GM23338 (cell line): ENCODE measurements at places on chromosomes 3 and 15. TPM values are rescaled to one million over a fixed set of nuclear protein-coding genes. Genes with fewer than 3 reads are reported as not detected.

- no peak overlapping the region for H3K4me3 ChIP-seq
- no peaks in the 10 kb centered on the region for H3K27me3 ChIP-seq
- H3K27ac ChIP-seq, result no peak overlapping the region
- H3K36me3 ChIP-seq, result no peaks in the 10 kb centered on the region
- peak; percentile 66 for DNase-seq
- no peaks in the 10 kb centered on the region for H3K4me1 ChIP-seq
Observed at GRCh38 chr15:65033659-65034269, 4.3 kb upstream of the MTFMT start.

LDHAL6B gene
- not detected in 2 replicates for total RNA-seq

PP2D1 gene
- not detected in 2 replicates for total RNA-seq

DGKG gene
- total RNA-seq, result 0.14 TPM in 1 of 2 replicates, not detected in the other

- DNase-seq, result no peak
- no peak overlapping the region for H3K4me3 ChIP-seq
- peak overlapping the region; percentile 32; the same call in 1 of the 2 replicates for H3K27ac ChIP-seq
- H3K4me1 ChIP-seq, result peaks cover 40% of the 10 kb centered on the region
- no peaks in the 10 kb centered on the region for H3K27me3 ChIP-seq
- no peaks in the 10 kb centered on the region for H3K36me3 ChIP-seq
Observed at GRCh38 chr3:171333784-171334464, 126.3 kb downstream of the TNIK start.

DNA sequence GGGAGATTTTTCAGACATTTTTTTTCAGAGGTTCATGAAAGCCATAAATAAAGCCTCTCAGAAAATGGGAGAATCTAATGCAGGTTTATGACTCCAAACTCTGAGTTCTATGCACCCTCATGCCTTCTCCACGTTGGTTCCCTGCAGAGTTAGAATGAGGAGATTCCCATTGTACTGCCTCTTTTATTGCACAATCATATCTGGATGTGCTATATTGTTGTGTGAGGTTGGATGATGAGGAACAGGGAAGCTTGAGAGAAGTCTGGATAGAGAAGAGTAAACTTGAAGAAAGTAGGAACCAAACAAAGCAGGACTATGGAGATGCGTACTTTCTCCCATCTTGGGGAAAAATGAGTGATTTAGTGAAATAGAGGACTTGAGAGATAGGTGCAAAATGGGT lies 178.8 kb downstream of the PDCD6IP start:
- DNase-seq, result no peak
- no peaks in the 10 kb centered on the region for H3K36me3 ChIP-seq
- H3K4me3 ChIP-seq, result no peak overlapping the region
- H3K27ac ChIP-seq, result no peak overlapping the region
- H3K4me1 ChIP-seq, result no peaks in the 10 kb centered on the region

DNA sequence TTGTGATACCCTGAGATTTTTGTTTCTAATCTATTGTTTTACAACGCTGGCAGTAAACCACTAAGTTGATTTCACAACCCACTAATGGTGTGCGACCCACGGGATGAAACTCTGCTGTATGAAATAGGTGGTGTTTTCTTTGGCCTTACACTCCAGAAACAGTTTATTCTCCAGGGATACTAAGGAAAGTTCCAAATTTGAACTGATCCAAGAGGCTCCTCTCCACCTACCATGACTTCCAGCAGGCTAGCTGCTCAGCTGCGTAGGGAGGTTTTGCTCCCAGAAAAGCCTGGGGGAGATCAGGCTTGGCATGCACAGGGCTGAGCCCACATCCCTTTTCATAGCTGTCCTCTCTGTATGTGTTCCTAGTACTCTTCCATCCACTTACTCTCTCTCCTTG lies 71.5 kb downstream of the FAM174B start:
- no peaks in the 10 kb centered on the region for H3K27me3 ChIP-seq
- no peak for DNase-seq
- no peaks in the 10 kb centered on the region for H3K4me1 ChIP-seq
- H3K36me3 ChIP-seq, result no peaks in the 10 kb centered on the region

- H3K27ac ChIP-seq, result no peak overlapping the region
- H3K36me3 ChIP-seq, result no peaks in the 10 kb centered on the region
- no peak overlapping the region for H3K4me3 ChIP-seq
- no peaks in the 10 kb centered on the region for H3K4me1 ChIP-seq
- DNase-seq, result no peak
- no peaks in the 10 kb centered on the region for H3K27me3 ChIP-seq
Observed at GRCh38 chr3:40969341-40969740, 230.0 kb upstream of the CTNNB1 start.

DNA sequence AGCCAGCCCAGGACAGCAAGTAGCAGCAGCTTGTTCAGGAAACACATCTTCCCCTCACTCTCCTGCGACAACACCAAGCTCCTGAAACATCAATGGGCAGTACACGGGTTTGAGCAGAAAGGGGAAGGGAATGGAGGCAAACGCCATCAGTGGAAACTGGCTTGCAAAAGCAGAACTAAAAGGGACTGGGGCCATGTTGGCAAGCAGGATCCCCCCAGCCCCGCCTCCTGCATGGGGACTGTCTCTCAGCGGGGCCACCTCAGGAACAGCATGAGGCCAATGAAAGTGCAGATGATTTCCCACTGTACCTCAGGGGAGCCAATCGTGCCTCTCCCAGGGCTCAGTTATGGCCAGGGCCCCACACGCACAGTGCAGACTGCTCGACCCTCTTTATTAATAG lies 6.8 kb downstream of the CDAN1 start:
- no peaks in the 10 kb centered on the region for H3K27me3 ChIP-seq
- peaks cover 21% of the 10 kb centered on the region for H3K36me3 ChIP-seq
- no peak for DNase-seq

DNA sequence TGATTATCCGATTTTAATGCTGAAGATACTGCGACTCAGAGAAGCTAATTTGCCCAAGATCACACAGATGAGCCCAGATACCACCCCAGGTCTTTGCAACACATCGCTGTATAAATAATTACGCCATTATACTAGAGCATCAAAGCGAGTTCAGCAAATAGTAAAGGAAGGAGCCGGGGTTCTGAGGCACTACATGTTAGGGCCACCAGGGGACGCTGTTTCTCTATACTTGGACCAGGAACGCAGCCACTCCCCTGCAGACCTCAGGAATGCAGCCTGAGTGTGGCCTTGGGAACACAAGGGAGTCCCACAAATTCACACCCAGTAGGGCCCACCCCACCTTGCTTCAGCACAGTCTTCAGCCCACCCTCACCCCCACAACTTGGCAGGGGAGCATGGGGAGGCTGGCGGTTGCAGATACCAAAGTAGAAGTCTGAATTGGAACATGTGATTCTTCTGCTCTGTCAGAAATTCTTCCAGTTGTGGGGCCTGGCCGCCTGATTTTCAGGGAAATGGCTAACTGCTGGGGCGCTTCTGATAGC lies 57.8 kb upstream of the RYK start:
- peaks cover 22% of the 10 kb centered on the region for H3K27me3 ChIP-seq
- no peak overlapping the region; the same call in 1 of the 2 replicates for H3K27ac ChIP-seq
- peaks cover 17% of the 10 kb centered on the region; the same call in 1 of the 2 replicates for H3K4me1 ChIP-seq
- H3K4me3 ChIP-seq, result no peak overlapping the region

DNA sequence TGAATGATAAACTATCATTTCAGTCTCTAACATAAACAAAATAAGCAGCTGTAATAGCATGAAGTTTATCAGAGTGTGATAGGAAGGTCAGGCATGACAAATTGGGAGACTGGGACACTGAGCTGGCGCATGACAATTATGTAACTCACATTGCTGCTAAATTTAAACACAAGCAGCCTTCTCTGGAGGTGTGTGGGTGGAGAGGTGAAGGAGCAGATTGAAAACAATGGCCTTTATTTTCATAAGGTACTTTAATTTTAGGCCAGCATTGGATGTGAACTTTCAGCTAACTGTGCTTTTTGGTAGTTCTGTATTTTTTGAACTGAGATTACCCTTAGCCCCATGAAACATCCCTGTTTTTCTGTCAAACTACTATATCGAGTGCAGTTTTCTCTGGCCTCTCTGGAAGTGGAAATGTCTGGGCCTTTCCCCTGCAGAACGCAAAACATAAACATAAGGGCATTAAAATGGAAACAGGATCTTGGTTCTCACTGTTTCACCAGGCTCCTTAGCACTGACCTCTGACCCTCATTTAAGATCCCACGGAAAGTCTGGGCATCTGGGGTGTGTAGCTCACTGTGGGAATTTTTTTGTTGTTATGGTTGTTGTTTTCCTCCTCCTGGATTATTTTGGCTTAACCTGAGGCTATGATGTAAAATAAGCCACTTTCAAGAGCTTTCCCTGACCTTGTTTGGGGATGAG lies 160.1 kb upstream of the DPH6 start:
- no peaks in the 10 kb centered on the region for H3K27me3 ChIP-seq
- H3K27ac ChIP-seq, result no peak overlapping the region
- H3K36me3 ChIP-seq, result no peaks in the 10 kb centered on the region
- DNase-seq, result no peak

GRCh38 chr15:51706291-51706690 lies 25.0 kb downstream of the SCG3 start:
- no peak for DNase-seq
- H3K36me3 ChIP-seq, result peaks cover 5% of the 10 kb centered on the region
- no peak overlapping the region for H3K27ac ChIP-seq
- H3K4me3 ChIP-seq, result no peak overlapping the region
